ENCODE measurements at places on chromosomes 4 and X.

- DNase-seq, result no peak
Measured at GRCh38 chrX:64338296-64338695, 57.0 kb downstream of the MTMR8 start.

DNA sequence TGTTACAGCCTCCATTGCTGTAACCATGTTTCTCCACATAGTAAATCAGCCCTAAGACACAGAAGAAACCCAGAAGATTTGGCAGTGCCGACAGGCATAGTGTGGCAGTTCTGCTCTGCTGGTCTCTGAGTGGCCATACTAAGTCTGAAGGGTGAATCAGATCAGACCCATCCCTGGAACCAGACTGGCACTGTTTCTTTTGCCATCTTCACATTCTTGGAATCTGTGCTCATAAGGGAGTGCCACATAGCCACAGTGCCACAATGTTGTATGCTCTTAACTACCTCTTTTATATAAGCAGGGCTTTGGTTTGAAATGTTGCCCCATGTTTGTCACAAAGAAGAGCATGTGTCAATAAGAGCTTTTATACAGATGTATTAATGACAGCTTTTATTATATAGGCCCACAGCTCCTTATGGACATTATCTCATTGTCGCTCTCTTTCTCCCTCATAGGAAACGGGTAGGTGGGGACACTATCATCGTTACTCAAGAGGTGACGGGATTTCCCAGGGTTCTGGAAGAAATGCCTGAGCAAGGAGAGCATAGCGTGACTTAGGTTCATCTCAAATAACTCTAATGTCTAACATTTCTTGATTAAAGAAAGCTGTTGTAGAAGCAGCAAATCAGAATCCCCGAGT, 128.2 kb downstream of the CBR4 start:
- DNase-seq, result no peak

- no peak for DNase-seq
Measured at GRCh38 chr4:126191536-126191935, 876.8 kb downstream of the FAT4 start.

DNA sequence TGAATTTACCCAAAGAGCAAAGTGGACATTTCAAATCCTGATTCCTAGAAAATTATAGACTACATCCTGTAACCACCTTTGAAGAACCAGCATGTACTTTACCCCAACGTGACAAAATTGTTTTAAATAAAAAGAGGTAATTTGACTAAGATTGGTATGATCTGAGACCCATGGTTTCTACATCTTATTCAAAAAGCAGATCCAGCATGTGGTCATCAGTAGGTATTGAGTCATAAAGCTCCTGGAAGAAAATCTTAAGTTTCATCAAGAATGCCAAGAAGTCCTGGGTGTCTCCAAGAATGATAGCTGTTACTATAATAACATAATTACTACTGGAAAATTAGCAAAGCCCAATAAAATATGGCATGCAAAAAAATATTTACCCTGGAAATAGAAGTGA, 61.8 kb downstream of the NFKB1 start:
- no peak for DNase-seq

GRCh38 chrX:12581546-12581945, 209.7 kb upstream of the PRPS2 start:
- DNase-seq, result no peak

DNA sequence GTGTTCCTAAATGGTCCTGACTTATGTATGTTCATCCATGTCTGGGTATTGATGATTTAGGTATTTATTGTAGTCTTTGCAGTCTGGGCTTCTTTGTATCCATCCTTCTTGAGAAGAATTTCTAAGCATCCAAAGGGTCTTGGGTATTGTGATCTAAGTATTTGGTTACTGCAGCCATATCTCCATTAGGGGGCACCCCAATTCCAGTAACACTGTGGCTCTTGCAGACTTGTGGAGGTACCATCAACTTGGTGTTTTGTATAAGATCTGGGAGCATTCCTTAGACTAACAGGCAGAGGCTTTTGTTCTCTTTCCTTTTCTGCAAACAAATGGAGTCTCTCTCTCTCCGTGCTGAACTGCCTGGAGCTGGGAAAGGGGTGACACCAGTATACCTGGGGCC, 113.7 kb upstream of the NEXMIF start:
- no peak for DNase-seq

DNA sequence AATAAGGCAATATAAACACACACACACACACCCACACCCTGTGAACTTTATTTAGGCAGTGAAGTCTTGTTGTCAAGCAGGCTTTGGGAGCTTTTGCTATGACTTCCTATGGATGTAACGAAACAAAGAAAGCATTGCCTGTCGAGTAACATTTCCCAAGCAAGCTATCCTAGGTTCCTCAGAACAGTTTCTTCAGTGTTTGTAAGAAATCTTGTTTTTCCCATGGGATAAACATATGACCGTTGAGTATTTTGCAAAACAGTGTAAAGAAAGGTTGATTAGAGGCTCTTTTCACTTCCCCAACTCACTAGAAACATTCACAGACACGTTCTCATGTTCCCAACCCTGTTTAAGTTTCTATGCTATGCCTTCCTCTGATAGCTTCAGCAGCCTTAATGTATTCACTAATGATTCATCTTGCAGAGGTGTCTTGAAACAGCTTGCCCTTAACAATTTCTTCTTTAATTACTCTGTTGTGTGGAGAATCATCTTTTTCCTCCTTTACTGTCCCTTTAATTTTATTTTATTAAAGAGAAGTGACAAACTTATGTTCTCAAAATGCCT, 1947.1 kb upstream of the TENM3 start:
- DNase-seq, result no peak

DNA sequence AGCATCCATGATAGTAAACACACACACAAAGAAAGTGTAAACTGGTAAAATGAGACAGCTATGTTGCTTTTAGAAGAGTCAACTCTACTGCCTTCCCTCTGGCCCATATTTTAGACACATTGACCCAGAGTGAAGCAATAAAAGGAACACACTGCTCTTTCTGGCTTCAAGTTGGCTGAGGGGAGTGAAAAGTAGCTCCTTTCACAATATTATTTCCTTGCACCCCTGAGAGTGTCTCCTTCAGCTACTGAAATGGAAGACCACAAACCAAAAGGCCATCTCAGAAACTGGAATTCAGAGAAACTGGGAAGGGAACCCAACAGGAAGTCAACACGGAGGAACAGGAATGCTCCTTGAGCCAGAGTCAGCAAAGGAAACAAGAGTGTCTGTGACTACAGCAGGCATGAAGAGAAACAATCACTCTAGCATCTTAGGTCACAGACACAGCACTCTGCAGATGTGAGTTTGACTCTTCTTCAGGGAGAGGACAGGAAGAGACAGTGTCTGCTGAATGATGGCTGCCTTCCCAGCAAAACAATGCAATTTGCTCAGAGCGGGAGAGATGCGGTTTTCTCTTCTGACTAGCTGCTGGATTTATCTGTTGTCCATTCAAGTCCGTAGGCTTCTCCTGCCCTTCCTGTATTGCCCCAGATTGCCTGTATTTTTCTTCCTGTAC, 106.7 kb downstream of the SPATA18 start:
- DNase-seq, result no peak

DNA sequence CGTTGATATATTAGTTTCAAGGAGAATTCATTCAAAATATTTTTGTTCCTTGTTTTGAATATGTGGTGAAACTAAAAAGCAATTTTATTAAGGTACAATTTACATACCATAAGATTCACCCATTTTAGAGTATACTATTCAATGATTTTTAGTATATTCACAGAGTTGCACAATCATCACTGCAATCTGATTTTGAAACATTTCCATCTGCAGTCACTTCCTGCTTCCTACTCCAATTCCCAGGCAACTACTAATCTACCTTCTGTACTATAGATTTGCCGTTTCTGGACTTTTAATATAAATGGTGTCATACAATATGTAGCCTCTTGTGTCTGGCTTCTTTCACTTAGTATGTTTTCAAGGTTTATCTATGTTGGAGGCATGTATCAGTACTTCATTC, 71.3 kb downstream of the SLC9A7 start:
- no peak for DNase-seq

DNA sequence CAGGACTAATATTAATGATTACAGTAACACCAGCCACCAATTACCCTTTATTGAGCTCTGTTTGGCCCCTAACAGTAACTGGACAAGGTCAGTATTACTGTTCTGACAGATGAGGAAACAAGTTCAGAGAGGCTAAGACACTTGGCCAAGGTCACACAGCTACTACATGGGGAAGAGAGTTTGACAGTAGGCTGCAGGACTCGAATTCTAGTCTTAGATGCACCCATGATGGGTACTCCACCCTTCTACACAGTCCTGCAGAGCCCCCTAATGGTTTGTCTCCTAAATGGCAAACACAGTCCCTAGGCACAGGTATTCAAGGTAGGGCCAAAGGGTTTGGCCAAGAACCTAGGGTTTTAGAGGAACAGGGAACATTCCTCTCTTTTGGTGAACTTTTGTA, 93.9 kb downstream of the NSUN7 start:
- no peak for DNase-seq

DNA sequence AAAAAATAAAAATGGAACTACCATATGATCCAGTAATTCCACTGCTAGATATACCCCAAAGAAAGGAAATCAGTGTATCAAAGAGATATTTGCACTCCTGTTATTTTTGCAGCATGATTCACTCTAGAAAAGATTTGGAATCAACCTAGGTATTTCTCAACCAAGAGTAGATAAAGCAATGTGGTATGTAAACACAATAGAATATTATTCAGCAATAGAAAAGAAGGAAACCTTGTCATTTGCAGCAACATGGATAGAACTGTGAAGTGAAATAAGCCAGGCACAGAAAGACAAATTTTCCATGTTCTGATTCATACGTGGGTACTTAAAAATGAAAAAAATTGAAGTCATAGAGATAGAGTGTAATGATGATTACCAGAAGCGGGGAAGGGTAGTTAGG, 362.3 kb upstream of the EPHA5 start:
- DNase-seq, result no peak

DNA sequence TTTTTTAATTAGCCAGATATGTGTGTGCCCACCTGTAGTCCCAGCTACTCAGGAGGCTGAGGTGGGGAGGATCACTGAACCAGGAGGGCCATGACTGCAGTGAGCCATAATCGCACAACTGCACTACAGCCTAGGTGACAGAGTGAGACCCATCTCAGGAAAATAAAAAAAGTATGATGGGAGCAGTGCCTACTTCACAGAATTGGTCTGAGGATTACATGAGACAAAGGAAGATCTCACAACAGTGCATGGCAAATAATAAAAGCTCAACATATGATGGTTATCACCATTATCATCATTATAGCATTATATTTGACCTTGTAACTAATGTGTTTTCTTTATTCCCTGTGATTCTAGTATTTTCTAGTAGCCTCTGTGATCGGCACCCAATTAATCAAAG, 19.9 kb upstream of the DCHS2 start:
- DNase-seq, result no peak

DNA sequence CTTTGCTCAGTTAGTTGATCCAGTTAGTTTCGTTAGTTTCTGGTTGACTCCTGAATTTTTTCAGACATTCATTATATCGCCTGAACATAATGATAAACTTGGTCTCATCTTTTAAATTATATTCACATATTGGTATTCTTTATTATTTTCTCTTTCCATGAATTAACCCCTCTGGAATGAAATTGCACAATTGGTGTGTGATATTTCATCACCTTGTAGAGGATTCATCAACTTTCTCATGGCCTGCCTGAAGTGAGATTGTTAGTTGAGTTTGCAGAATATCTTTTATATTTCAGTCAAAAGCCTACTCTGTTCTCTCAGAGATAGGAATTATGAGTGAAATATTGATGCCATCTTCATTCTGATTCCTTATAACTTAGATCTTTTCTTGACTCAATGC, 1160.6 kb upstream of the AGA start:
- no peak for DNase-seq

DNA sequence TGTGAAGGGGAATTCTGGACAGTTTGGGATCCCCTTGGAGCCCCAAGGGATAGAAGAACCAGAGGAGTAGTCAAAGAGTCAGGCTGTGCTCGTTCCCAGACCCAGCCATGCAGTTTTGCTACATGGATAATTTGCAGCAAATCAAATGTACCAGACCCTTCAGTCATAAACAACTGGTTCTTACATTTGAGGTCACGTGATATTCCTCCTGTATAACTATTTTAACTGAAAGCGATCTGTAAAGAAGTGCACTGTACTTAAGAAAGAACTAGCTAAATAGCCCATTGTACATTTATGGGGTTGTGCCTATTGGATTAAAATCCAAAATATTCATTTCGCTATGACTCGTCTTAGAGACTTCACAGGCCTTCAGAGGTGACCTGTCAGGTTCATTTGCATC, 550.2 kb upstream of the TENM3 start:
- no peak for DNase-seq

GRCh38 chr4:160161026-160161425, 1058.1 kb downstream of the RAPGEF2 start:
- DNase-seq, result no peak

- no peak for DNase-seq
Measured at GRCh38 chr4:3868211-3869173, 102.3 kb downstream of the ADRA2C start.

DNA sequence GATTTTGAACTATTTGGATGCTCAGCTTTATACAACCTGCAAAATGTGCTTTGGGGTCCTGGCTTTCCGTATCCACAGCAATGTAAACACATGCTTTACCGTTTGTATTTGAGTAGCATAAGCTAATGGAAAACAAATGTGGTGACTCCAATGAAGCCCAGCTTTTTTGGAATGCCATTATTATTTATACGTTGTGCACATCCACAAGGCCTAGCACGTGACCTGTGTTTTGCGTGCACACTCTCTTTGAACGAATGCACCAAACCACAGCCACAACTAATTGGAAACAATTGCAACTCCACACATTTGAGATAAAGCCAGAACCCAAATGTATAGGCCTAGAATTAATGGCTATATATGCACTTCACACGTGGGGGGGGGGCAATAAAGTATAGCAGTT, 189.5 kb upstream of the GPC4 start:
- no peak for DNase-seq

GRCh38 chr4:41070516-41071281, 143.6 kb downstream of the APBB2 start:
- DNase-seq, result no peak

GRCh38 chr4:32106767-32107166, 1386.6 kb downstream of the PCDH7 start:
- DNase-seq, result no peak

DNA sequence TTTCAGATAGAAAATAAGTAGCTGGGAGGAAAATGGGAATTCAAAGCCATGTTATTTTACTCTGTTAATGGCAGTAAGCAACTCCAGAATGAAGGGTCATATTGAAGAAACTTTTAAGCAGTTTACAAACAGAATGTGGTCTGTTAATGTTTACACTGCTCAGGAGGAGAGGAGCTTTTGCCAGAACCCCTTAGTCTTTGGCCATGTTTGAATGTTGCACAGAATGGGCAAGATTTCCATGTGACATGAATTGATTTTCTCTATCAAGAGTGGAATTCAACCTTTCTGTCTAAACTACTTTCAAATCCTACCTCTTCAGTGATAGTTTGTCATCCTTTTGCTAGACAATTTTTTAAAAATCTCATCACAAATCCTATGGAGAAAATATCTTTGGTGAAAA, 115.8 kb upstream of the DGKK start:
- no peak for DNase-seq

DNA sequence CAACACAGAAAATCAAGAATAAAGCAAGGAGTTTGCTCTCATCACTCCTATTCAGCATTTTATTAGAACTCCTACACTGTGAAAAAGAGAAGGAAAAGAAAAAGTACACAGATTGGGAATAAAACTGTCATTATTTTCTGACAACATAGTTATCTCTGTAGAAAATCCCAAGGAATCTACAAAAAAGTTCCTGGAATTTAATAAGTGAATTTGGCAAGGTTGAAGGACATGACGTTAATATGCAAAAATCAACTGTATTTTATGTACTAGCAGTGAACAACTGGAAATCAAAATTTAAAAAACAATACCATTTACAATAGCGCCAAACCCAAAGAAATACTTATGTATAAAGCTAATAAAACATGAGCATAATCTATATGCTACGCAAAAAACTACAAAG, 26.3 kb downstream of the CHIC2 start:
- DNase-seq, result no peak
